ENCODE measurements at places on chromosomes 11 and 22. TPM values are rescaled to one million over a fixed set of nuclear protein-coding genes. Genes with fewer than 3 reads are reported as not detected.

Gene MYO18B
- 7.9 TPM for total RNA-seq

Gene TMEM86A
- 4.3 TPM for total RNA-seq

Gene SAA2
- 22.1 TPM for total RNA-seq

Gene IFITM10
- total RNA-seq = not detected

- no peak for DNase-seq
Measured at GRCh38 chr11:26698224-26698623, 23.6 kb downstream of the SLC5A12 start.

GRCh38 chr11:61028135-61028729, 56.8 kb downstream of the CD6 start:
- no peak for DNase-seq

DNA sequence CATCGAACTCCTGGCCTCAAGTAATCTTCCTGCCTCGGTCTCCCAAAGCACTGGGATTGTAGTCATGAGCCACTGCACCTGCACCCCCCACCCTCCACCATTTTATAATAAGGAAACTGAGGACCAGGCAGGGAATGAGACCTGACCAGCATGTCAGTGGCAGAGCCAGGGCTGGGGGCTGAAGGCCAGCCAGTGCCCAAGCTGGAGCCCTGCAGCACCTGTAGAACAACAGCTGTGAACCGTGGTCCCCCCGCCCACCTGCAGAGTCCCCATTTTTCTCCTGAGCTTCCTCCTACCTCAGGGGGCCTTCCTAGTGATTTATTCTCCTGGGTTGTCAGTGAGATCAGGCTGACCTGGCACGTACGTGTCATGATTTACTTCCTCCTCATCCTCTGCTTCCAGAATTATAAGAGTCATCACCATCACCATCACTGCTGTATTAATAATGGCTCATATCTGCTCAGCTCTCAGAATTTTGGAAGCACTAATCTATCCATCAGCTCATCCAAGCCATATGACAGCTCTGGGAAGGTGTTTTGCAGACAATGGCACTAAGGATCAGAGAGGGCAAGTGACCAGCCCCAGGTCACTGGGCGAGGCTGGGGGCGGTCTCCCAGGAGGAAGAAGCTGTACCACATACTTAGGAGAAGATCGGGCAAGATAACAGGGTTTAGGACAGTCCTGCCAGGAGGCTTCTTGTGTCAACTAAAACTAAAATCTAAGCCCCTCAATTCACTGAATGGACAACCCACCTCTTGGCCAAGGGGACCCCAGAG, 5.5 kb upstream of the SLCO2B1 start:
- no peak for DNase-seq

DNA sequence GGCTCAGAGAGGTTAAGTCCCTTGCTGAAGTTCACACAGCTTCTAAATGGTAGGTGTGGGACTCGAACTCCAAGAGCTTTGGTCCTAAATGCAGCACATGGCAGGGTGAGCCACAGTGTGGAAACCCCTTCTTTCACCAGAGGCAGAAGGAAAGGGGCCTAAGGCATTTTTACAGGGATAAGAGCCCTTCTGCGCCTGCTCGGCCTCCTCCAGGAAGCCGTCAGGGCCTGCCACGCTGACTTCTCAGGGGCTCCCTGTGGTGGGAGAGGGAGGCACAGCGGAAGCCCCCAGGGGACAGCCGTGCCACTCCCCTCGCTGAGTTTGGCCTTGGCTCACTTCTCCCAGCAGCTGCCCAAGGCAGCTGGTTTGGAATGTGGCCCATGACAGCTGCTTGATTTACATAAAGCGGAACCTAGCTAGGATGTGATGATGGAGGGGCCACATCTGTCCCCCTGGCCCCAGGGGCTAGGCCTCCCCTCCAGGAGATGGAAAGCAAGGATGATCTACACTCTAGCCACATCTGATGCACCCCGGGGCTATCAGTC, 35.4 kb downstream of the CD82 start:
- peak; percentile 34 for DNase-seq

DNA sequence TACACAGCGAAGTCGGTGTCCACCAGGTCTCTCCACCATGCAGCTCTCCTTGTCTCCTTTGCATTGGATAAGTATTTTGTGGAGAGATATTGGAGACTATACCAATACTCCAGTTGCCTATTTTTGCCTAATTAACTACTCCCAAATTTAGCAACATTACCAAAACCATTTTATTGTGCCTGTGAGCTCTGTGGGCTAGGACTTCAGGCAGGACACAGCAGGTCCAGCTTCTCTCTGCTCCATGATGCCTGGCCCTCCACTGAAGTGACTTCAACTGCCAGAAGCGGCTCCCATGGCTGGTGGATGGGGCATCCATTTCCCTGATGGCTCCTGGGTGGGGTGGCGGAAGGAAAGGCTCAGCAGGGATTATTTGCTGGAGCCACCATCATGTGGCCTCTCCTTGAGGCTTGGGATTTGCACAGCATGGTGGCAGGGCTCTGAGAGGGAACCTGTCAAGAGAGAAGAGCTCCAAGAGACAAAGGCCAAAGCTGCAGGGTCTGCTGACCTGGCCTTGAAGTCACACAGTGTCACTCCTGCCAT, 36.9 kb upstream of the MAPK1 start:
- no peak for DNase-seq

- DNase-seq = no peak
Measured at GRCh38 chr11:128628325-128628673, 40.9 kb upstream of the ETS1 start.

- peak; percentile 55 for DNase-seq
Measured at GRCh38 chr11:112321501-112322172, 61.0 kb upstream of the PLET1 start.

GRCh38 chr11:120186774-120187591, 23.8 kb upstream of the OAF start:
- peak; percentile 82 for DNase-seq

- peak; percentile 43 for DNase-seq
Measured at GRCh38 chr11:106231591-106231990, 154.1 kb downstream of the AASDHPPT start.

- DNase-seq = no peak
Measured at GRCh38 chr11:129637983-129638776, 177.5 kb upstream of the TMEM45B start.

DNA sequence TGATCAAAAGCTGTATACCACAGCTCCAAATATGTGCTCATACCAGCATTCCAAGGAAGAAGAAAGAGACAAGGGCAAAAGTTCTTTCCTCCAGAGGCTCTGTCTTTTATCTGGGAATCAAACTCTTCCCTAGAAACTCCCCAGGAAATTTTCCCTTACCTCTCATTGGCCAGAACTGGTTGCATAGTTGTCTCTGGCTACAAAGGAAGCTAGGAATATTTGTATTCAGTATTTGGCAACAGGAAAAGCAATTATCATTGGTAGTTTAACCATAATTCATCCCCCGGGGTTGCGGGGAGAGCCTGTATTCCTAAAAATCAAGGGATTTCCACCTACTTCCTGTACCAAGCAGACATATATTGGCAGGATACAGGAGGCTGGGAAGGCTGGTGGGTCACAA, 10.5 kb upstream of the ZFTA start:
- peak; percentile 27 for DNase-seq

GRCh38 chr11:115710980-115711379, 206.8 kb upstream of the CADM1 start:
- peak; percentile 79 for DNase-seq

- DNase-seq = peak; percentile 34
Measured at GRCh38 chr11:55942785-55943392, 6.7 kb upstream of the OR5I1 start.

DNA sequence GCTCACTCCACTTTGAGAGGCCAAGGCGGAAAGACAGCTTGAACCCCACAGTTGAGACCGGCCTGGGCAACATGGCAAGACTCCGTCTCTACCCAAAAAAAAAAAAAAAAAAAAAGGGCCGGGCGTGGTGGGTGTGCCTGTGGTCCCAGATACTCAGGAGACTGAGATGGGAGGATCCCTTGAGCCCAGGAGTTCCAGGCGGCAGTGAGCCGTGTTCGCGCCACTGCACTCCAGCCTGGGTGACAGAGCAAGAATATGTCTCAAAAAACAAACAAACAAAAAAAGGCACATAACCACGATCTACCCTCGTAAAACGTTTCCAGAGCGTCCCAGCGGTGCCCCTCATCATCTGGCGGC, 861 bp upstream of the RAD9A start:
- no peak for DNase-seq

Measured in umbilical cord (tissue), 2 donors.